Endodermal cell (in vitro differentiated cells): ENCODE measurements at places on chromosomes 13 and 19. TPM values are rescaled to one million over a fixed set of nuclear protein-coding genes. Genes with fewer than 3 reads are reported as not detected.
A peak's percentile ranks its signal among the peaks of the same experiment; 100 is the strongest.

DNA sequence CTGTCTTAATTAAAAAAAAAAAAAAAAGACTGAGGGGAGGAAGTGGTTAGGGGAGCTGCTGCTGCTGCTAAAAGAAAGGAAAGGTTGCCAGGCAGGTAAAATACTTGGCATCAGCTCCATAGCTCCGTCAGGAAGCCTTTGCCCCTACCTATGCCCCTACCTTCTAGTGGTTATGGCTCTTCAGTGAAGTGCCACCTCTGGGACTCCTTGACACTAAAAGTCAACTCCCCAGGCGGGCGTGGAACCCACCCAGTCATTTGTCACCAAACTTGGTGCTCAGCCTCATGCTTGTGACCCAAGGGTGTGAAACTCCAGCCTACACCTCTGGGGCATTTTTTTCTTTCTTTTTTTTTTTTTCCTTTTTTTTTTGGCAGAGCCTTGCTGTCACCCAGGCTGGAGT, 4.9 kb upstream of the NECTIN2 start:
- H3K27ac ChIP-seq: no peak overlapping the region
- DNase-seq: no peak
- H3K36me3 ChIP-seq: no peaks in the 10 kb centered on the region
- no peak overlapping the region for H3K4me3 ChIP-seq

Gene SCAMP4
- total RNA-seq: 67.7 and 75.3 TPM in 2 replicates

Gene ZNF429
- total RNA-seq: 11.7 to 14.3 TPM (median 14.0 TPM) in 3 replicates

DNA sequence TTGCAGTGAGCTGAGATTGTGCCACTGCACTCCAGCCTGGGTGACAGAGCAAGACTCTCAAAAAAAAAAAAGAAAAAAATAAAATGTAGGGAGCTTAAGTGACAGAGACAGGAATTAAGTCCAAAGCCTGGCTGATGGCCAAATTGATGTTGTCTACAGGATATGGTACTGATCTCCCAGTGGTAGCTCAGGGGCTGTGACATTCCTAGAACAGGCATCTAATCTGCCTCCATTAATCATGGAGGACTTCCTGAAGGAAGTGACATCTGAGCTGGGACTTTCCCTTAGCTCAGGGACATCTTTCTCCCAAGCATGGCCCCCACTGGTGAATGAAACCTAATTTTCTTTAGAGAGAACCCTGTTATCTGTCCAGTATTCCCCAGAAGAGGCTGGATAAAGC, 11.4 kb upstream of the EDDM13 start:
- H3K4me1 ChIP-seq: no peaks in the 10 kb centered on the region
- H3K27ac ChIP-seq: no peak overlapping the region
- no peak overlapping the region for H3K4me3 ChIP-seq
- no peaks in the 10 kb centered on the region for H3K27me3 ChIP-seq
- no peaks in the 10 kb centered on the region for H3K36me3 ChIP-seq

Gene C19orf38
- total RNA-seq: not detected in 3 replicates

GRCh38 chr13:69910800-69911199, 196.8 kb upstream of the ATXN8OS start:
- no peak overlapping the region for H3K27ac ChIP-seq
- H3K36me3 ChIP-seq: no peaks in the 10 kb centered on the region
- H3K4me3 ChIP-seq: no peak overlapping the region
- no peaks in the 10 kb centered on the region for H3K27me3 ChIP-seq
- no peak for DNase-seq

DNA sequence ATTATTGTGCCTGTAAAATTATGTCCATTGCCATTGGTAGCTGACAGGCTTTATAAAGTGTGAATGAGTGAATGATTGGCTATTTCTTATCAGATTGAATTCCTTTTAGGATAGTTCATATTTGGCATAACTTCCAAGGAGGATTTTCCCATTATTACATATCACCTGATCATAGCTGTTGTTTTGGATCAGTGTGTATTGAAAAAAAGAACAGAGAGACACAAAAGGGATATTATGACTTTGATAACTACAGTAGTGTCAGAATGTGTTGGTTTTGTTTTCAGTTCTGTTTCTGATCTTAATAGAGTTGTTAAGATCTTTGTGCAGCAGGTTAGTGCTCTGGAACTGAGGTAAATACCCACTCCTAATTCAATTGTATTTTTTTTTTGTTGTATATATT, 103.8 kb downstream of the LRCH1 start:
- H3K36me3 ChIP-seq: no peaks in the 10 kb centered on the region
- H3K27ac ChIP-seq: no peak overlapping the region
- H3K4me3 ChIP-seq: no peak overlapping the region
- no peaks in the 10 kb centered on the region for H3K4me1 ChIP-seq

Gene CALR3
- total RNA-seq: 0.27 to 0.35 TPM in 2 of 3 replicates, not detected in the other

DNA sequence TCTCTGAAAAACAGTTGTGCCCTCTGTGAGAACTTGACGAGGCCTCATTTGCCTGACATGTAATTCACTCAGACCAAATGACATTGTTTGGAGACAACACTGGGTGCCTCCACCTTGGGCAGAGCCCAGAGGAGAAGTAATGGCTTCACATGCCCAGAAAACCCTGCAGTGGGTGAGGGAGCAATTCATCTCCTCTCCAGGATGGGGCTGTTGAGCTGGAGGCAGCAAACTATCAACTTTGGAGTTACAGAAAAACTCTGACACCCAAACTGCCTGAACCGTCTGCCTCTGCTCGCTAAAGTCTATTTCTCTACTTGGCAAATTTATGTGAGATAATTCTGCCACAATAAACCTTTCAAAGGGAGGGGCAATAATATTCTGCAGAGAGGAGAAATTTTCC, 146.9 kb downstream of the DCLK1 start:
- H3K27me3 ChIP-seq: no peaks in the 10 kb centered on the region
- H3K4me3 ChIP-seq: no peak overlapping the region
- no peaks in the 10 kb centered on the region for H3K4me1 ChIP-seq
- no peak for DNase-seq
- H3K36me3 ChIP-seq: no peaks in the 10 kb centered on the region

DNA sequence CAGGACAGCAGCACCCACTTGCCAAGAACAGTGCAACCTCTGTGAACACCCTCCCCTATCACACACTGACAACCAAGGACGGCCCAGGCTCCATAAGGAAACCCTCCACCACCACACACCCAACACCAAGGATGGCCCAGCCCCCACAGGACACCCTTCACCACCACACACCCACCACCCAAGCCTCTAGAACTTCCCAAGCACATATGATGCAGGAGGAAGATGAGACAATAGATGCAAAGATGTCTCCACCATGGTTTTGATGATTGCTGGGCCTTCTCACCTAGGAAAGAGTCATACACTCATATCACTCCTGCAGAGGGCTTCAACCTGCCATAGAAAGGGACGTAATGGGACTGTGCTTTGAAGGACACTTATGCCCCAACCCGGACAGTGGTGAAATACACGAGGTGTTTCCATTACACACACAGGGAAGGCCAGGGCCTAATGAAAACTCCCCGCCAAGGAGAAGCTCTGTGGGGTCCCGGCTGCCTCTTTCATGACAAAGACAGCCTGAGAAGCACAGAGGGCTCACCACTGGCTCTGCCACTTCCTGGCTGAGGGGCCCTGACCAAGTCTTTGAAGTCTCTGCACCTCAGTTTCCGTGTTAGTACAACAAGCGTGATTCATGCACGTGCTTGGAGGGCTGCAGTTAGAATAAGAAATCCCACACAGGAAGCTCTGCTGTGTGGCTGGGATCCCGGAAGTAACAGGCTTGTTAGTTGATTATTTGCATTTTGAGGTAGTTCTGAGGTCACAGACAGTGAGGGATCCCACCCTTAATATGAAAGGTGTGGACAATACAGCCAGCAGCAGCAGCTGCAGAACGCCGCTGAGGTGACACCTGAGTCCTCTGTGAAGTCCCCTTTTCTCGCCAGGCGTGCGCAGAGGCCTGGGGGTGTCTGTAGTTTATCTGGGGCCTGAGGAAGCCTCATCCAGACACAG, 61.9 kb upstream of the ATP12A start:
- no peak overlapping the region for H3K27ac ChIP-seq
- no peaks in the 10 kb centered on the region for H3K27me3 ChIP-seq
- no peaks in the 10 kb centered on the region for H3K36me3 ChIP-seq
- no peak for DNase-seq

- DNase-seq: no peak
- H3K4me3 ChIP-seq: no peak overlapping the region
- H3K27ac ChIP-seq: no peak overlapping the region
- no peaks in the 10 kb centered on the region for H3K4me1 ChIP-seq
- peaks cover 57% of the 10 kb centered on the region for H3K36me3 ChIP-seq
- H3K27me3 ChIP-seq: no peaks in the 10 kb centered on the region
Observed at GRCh38 chr19:10784257-10784656, 51.8 kb downstream of the TMED1 start.

GRCh38 chr13:37369616-37370015, 229.0 kb downstream of the POSTN start:
- no peaks in the 10 kb centered on the region for H3K4me1 ChIP-seq
- no peaks in the 10 kb centered on the region for H3K36me3 ChIP-seq
- H3K27ac ChIP-seq: no peak overlapping the region
- no peak for DNase-seq

- DNase-seq: no peak
- H3K27me3 ChIP-seq: peaks cover under 1% of the 10 kb centered on the region
- H3K27ac ChIP-seq: no peak overlapping the region
- H3K4me1 ChIP-seq: no peaks in the 10 kb centered on the region
Observed at GRCh38 chr19:33350538-33351309, 22.8 kb upstream of the CEBPG start.

Gene ZNF418
- total RNA-seq: 21.5 to 31.5 TPM (median 29.6 TPM) in 3 replicates

Gene CEACAM21
- total RNA-seq: 0.44 to 1.1 TPM in 2 of 3 replicates, not detected in the other

Gene BORA
- total RNA-seq: 14.4 and 14.9 TPM in 2 replicates

DNA sequence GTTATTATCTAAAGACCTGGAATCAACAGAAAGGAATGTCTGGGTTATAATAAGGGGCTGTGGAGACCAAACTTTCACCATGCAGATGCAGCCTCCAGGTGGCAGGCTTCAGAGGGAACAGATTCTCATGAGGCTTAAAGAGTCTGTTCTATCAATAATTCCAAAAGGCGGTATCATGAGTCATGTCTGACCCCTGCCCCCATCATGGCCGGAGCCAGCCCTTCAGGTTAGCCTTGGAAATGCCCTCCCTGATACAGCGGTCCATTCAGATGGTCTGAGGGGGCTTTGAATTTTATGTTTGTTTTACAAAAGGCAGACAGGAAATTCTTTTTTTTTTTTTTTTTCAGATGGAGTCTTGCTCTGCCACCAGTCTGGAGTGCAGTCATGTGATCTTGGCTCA, 21.7 kb upstream of the LAMP1 start:
- H3K27ac ChIP-seq: no peak overlapping the region
- no peak overlapping the region for H3K4me3 ChIP-seq
- DNase-seq: peak; percentile 87

- no peak overlapping the region for H3K4me3 ChIP-seq
- no peaks in the 10 kb centered on the region for H3K4me1 ChIP-seq
- H3K27ac ChIP-seq: no peak overlapping the region
- no peaks in the 10 kb centered on the region for H3K27me3 ChIP-seq
Observed at GRCh38 chr13:44669534-44669933, 93.4 kb upstream of the TSC22D1 start.

DNA sequence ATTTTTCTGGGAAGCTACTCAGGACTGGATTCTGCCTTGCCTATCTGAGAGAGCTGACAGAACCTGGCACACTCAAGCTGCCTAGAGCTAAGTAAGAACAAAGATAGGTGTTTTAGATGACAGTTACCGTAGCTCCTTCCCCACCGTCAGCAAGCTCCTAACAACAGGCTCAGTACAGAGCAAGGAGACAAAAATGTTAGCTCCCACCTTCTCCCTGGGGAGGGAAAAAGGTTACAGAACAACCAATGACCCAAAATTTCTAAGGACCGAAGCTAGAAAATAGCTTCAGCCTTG, 1058.2 kb upstream of the PCDH20 start:
- H3K27ac ChIP-seq: no peak overlapping the region
- no peaks in the 10 kb centered on the region for H3K27me3 ChIP-seq
- peak overlapping the region; percentile 61 for H3K4me3 ChIP-seq
- peaks cover 8% of the 10 kb centered on the region for H3K4me1 ChIP-seq
- H3K36me3 ChIP-seq: no peaks in the 10 kb centered on the region
- DNase-seq: peak; percentile 51

DNA sequence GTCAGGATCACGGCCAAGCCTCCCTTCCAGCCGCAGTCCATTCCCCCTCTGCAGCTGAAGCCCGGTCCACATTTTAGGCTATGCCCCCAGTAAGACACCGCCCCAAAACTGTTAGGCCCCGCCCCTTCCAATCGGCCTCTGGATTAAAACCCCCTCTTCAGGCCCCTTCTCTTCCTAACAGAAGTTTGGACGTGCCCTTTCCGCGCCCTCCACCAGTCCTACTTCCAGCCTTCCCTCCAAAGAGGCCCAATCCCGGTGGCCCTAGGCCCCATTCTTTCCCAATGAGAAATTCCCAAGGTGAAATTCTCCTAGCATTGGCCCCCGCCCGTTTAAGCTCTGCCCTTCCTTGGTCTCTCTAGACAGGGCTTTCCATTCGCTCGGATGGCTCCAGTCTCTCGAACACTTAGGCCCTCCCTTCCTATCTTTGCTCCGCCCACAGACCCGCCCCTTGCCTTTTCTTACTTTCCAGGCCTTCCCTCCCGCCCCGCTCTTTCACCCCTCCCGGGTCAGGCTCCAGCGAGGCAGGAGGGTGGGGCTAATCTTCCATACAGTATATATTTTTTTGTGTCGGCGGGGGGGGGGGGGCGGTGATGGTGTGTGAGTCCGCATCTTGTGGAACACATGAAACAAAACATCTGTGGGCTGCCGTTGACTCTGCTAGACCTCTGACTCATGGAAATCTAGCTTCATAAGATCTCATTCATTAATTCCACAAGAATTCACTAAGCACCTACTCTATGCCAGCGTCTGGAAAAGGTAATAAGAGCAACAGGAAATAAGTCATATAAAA, 13.6 kb downstream of the LTBP4 start:
- DNase-seq: peak; percentile 96
- peaks cover 26% of the 10 kb centered on the region for H3K36me3 ChIP-seq
- peaks cover 11% of the 10 kb centered on the region for H3K27me3 ChIP-seq
- peak overlapping the region; percentile 68 for H3K27ac ChIP-seq
- peak overlapping the region; percentile 95 for H3K4me3 ChIP-seq

- H3K27me3 ChIP-seq: no peaks in the 10 kb centered on the region
- H3K36me3 ChIP-seq: no peaks in the 10 kb centered on the region
- DNase-seq: peak; percentile 64
- H3K27ac ChIP-seq: no peak overlapping the region
- H3K4me3 ChIP-seq: no peak overlapping the region
Observed at GRCh38 chr19:38045554-38046253, 138.7 kb downstream of the SIPA1L3 start.

- peaks cover 6% of the 10 kb centered on the region for H3K4me1 ChIP-seq
- H3K27ac ChIP-seq: no peak overlapping the region
- peaks cover 21% of the 10 kb centered on the region for H3K36me3 ChIP-seq
- no peak for DNase-seq
- H3K4me3 ChIP-seq: no peak overlapping the region
Observed at GRCh38 chr19:1828279-1829238, 16.5 kb upstream of the ATP8B3 start.

Gene ACOD1
- total RNA-seq: not detected in 2 replicates

GRCh38 chr13:95784900-95785290, 108.0 kb downstream of the DNAJC3 start:
- H3K27me3 ChIP-seq: no peaks in the 10 kb centered on the region
- no peak overlapping the region for H3K4me3 ChIP-seq
- H3K27ac ChIP-seq: no peak overlapping the region
- H3K4me1 ChIP-seq: no peaks in the 10 kb centered on the region
- H3K36me3 ChIP-seq: peaks cover 37% of the 10 kb centered on the region
- DNase-seq: no peak

Gene ZNF730
- total RNA-seq: 32.6 and 40.3 TPM in 2 replicates

Gene CEACAM16
- total RNA-seq: not detected in 3 replicates

Gene SNRPA
- total RNA-seq: 157 and 160 TPM in 2 replicates
